ENCODE measurements at places on chromosomes 1 and 21. TPM values are rescaled to one million over a fixed set of nuclear protein-coding genes. Genes with fewer than 3 reads are reported as not detected.

The DMRTA2 gene
- not detected for total RNA-seq

- no peaks in the 10 kb centered on the region for H3K27me3 ChIP-seq
- no peak overlapping the region for H3K4me3 ChIP-seq
- peaks cover 72% of the 10 kb centered on the region for H3K4me1 ChIP-seq
- H3K27ac ChIP-seq, result peak overlapping the region; percentile 82
- H3K36me3 ChIP-seq, result no peaks in the 10 kb centered on the region
These were observed 37.3 kb downstream of the AHDC1 start for GRCh38 chr1:27566462-27567145.

DNA sequence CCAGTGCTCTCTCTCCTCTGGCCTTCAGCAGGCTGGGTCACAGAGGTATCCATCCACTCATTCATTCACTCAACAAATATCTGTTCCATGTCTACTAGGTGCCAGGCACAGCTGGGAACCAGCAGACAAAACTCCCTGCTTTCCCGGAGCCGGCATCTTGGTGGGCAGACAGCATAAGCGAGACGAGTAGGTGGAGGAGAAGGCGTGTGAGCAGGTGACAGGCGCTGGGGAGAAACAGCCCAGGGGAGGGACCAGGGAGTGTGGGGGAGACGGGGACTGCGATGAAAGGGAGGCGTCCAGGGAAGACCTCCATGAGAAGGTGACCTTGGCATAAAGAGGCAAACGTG, 11.0 kb upstream of the KCNAB2 start:
- H3K27ac ChIP-seq, result no peak overlapping the region
- DNase-seq, result no peak
- H3K4me3 ChIP-seq, result no peak overlapping the region
- no peaks in the 10 kb centered on the region for H3K4me1 ChIP-seq

GRCh38 chr1:110462964-110463363, 12.0 kb downstream of the PROK1 start:
- DNase-seq, result no peak
- no peak overlapping the region for H3K4me3 ChIP-seq
- H3K36me3 ChIP-seq, result no peaks in the 10 kb centered on the region
- no peak overlapping the region for H3K27ac ChIP-seq
- no peaks in the 10 kb centered on the region for H3K27me3 ChIP-seq

The TMEM63A gene
- total RNA-seq, result 203 TPM

The AADACL4 gene
- total RNA-seq, result not detected

The LEMD1 gene
- not detected for total RNA-seq

DNA sequence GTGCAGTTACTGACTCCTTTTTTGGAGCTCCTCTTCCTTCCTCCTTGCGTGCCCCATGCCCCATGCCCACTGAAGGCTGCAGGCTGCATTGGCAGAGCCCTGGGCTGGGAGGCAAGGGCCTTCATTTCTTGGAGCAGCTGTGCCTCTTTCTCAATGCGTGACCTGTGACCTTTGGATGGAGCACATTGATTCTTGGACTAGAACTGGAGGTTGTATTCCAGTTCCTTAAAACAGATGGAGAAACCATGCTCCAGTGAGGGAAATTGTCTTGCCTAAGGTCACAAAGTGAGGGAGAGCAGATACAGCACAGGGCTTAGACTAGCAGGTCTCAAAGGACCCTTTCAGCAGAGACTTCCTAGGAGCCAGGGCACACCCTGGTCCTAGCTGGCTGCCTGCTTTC, 9.0 kb downstream of the TMEM269 start:
- H3K27ac ChIP-seq, result no peak overlapping the region
- no peaks in the 10 kb centered on the region for H3K27me3 ChIP-seq
- no peaks in the 10 kb centered on the region for H3K36me3 ChIP-seq
- H3K4me3 ChIP-seq, result no peak overlapping the region
- no peaks in the 10 kb centered on the region for H3K4me1 ChIP-seq

The ZMYND12 gene
- total RNA-seq, result not detected

- no peaks in the 10 kb centered on the region for H3K36me3 ChIP-seq
- no peak overlapping the region for H3K27ac ChIP-seq
- H3K4me1 ChIP-seq, result no peaks in the 10 kb centered on the region
- no peak overlapping the region for H3K4me3 ChIP-seq
- H3K27me3 ChIP-seq, result peaks cover 22% of the 10 kb centered on the region
- DNase-seq, result no peak
These were observed 55.8 kb upstream of the CLDN14 start for GRCh38 chr21:36535618-36536241.

The ZBTB21 gene
- total RNA-seq, result 11.3 TPM

- no peak overlapping the region for H3K27ac ChIP-seq
- no peak for DNase-seq
- H3K36me3 ChIP-seq, result no peaks in the 10 kb centered on the region
- no peaks in the 10 kb centered on the region for H3K4me1 ChIP-seq
- no peak overlapping the region for H3K4me3 ChIP-seq
These were observed 210.4 kb downstream of the PATJ start for GRCh38 chr1:61952675-61953074.

DNA sequence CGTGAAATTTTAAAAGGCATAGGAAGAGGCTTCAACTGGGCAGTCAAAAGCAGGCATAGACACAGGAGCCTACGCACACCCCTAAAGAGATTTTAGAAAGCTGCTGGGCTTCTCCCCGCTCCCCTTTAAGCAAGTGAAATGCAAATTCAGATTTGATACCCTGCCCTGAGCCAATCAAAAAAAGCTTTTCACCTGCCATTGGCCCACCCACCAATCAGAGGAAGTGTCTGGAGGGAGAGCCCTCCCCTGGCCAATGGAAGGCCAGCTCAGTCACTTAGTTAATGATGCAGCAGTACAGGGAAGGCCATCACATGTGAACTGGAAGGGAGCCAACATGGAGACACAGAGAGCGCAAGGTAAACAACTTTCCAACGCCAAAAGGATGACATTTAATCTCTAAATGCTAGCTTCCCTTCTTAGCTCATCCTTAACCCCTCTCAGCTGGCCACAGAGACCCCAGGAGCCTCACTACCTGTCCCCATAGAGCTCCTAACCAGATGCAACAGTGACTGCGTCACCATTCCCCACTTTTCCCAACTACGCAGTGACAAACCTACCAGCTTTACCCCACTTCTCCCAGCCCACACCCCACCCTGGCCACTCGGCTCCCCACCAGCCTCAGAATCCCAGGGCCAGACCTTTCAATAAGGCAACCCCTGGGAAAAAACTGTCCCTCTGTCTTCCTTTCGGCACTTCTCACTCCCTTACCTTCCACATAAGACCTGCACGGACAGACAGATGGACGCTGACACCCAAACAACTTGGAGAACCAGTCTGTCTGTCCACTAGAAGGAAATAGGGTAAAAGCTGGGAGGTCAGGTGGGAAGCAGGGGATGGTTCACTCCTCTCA, 71.0 kb downstream of the CD46 start:
- H3K27ac ChIP-seq, result peak overlapping the region; percentile 97
- DNase-seq, result peak; percentile 92
- H3K27me3 ChIP-seq, result no peaks in the 10 kb centered on the region
- peak overlapping the region; percentile 76 for H3K4me3 ChIP-seq
- H3K4me1 ChIP-seq, result peaks cover 46% of the 10 kb centered on the region

DNA sequence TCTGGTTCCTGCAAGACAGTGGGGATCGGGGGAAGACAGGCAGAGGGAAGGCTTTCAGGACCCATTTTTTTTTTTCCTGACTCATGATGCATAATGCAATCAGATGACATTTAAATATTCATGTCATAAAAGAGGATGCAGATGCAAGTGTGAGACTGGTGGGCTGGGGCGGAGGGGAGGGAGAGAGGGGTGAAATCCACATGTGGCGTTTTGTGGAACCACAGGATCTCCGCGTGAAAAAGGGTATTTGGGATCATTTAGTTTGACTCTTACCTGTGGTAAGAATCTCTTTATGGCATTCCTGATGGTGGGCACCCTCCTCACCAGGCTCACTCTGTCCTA, 249.3 kb upstream of the CSF3R start:
- no peak for DNase-seq
- H3K4me1 ChIP-seq, result no peaks in the 10 kb centered on the region
- no peaks in the 10 kb centered on the region for H3K36me3 ChIP-seq
- no peak overlapping the region for H3K27ac ChIP-seq
- H3K4me3 ChIP-seq, result no peak overlapping the region
- peaks cover 23% of the 10 kb centered on the region for H3K27me3 ChIP-seq

The MPZ gene
- total RNA-seq, result 1.6 TPM

DNA sequence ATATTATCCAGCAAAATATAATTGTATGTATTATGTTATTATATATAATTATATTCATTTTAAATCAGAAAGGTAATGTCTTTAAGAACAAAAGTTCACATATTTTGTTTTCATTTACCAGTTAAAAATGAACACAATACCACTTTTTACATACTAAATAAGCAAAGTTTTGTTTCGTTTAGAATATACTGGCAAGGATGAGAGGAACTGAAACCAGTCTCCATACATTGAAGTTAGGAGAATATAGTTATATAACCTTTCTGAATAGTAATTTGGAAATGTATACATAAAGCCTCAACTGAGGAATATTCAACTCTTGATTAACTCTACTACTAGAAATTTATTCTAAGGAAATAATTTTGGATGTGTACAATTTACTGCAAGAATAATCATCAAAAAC, 110.5 kb downstream of the ZNF644 start:
- no peaks in the 10 kb centered on the region for H3K36me3 ChIP-seq
- no peak for DNase-seq
- no peaks in the 10 kb centered on the region for H3K27me3 ChIP-seq

Data from transverse colon (tissue), 4 donors.